ENCODE measurements at places on chromosomes 1 and 21.

- DNase-seq, result no peak
These were observed 22.7 kb downstream of the SPOCD1 start for GRCh38 chr1:31793086-31793485.

DNA sequence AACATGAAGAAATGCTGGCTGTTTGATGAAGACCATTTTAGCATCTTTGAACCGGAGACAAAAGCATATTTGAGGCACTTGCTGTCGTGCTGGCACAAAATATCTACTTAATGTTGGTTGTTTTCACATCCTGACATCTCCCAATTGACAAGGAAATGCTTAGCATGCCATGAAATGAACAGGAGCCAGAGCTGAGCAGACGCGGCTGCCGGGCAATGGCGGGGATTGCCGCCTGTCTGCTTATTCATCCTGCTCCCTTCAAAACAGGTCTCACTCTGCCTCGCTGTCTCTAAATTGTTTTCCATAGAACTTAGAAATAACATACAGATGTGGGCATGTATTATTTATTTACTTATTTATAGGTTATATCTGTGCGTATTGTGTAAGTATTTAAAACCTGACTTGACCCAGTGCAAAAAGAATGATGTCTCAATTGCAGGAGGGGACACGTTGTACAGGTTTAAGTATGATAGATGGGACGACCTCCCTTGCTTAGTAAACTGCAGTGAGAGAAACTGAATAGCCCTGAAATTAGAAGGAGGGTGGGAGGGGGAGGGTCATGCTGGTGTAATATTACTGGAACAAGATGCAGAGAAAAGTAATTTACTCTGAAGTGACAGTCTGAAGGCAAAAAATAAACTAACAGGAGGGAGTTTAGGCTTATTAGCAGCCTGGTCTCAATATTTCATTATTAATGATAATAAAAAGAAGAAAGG, 590.4 kb upstream of the PLXNA2 start:
- no peak for DNase-seq

GRCh38 chr1:193060406-193060805, 994 bp downstream of the RO60 start:
- DNase-seq, result no peak

DNA sequence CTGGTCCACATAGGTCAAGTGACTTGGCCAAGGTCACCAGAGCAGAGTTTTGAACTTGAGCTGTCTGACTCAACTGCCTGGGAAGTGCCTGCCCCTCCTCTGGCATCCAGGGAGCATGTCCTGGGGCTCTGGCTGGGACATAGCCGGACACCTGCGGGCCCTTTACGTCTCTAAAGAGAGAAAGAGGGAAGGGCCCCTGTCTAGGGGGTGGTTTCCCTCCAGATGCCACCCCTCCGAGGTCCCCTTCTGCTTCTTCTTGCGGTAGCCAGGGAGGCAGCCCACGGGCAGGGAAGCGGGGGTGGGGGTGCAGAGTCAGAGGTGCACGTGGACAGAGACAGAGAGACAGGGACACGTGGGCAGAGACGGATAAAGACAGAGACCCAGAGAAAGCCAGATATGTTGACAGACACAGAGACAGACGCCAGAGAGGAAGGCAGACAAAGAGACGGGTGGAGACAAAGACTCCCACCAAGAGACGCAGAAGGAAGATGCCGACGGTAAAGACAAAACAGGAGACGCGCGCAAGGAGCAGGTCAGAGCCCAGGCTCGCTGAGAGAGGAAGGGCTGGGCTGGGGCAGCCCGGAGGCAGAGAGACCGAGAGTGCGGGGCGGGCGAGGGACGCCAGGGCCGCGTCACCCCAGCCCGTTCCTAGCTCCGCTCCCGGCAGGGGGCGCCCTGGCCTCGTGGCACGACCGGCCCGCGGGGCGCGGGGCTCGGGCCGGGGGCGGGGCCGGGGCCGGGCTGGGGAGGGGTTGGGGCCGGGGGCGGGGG, 458 bp upstream of the ALPL start:
- DNase-seq, result peak; percentile 44

DNA sequence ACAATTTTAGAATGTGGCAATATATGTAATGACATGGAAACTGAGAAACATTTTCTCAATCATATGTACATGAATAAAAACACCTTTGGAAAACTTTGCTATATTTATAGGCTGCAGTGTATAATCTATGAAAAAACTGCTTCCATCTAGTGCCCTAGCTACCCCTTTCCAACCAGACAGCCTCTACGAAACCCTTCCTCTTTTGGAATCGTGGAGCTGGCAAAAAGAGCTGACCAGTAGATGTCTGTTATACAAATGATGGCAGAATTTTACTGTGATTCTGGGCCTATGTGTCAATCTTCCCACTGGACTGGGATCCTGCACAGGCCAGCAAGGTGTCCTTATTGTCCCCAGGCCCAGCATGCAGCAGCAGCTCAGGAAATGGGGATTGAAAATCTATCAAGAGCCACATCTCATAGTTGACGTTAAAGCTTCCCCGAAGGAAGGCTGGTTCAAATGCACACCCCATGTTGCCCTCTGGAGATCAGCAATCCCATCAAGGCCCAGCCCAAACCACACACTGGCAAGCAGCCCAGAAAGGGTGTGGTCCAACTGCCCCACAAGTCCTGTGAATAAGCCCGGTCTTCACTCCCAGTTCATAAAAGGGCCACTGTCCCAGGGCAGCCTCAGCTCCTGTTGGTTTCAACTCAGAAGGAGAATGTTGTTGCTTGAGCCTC, 8.8 kb upstream of the FAM20B start:
- DNase-seq, result no peak

DNA sequence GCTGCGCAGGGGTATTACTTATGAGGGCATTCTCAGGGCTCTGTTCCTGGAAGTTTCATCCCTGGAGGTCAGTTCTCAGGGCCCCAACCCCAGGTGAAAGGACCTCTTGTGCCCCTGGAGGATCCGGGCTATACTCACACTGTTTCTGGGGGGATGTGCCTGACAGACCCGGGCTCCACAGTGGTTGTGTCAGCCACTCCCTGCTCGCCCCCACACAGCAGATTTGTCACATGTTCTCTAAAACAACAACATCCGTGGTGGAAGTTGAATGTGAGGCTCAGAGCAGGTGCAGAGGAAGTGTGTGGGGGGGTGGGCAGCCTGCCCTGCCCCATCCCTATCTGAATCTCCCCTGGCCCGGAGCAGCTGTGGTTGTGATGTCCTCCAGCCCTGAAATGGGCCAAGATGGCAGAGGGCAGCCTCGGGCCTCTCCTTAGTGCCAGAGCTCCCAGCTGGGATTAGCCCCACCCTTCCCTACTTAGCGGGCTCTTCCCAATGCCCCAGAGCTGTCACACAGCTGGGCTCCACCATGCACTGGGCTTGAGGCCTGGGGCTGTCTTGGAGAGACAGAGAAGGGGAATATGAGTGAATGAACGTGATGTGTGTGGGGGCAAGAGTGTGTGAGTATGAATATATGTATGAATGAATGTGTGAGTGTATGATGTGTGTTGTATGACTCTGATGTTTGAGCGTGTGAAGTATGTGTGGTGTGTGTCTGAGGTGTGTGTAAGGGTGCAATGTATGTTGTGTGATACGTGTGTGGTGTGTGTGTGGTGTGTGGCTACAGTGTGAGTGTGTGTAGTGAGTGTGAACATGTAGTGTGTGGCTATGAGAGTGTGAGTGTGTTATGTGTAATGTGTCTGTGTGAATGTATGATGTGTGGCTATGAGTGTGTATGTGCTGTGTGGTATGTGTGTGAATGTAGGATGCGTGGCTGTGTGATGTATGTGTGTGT, 1.5 kb upstream of the FCMR start:
- peak; percentile 58 for DNase-seq

DNA sequence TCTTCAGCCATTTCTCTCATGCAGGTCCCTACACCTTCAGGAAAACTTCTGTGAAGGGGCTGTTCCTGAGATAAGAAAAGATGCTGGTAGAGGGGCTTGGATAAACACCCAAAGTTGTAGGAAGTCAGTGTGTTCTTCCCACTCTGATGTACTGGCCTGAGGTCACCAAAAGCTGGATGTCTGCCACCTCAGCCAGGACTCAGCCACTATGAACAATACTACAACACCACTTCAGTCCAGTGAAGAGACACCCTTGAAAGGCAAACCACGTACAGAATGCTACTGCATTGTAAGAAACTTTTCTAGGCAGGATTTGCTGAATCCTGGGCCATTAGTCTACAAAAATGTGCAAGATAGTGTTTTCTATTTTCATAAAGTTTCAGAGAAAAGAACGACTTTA, 2.4 kb downstream of the PTPN14 start:
- DNase-seq, result no peak

DNA sequence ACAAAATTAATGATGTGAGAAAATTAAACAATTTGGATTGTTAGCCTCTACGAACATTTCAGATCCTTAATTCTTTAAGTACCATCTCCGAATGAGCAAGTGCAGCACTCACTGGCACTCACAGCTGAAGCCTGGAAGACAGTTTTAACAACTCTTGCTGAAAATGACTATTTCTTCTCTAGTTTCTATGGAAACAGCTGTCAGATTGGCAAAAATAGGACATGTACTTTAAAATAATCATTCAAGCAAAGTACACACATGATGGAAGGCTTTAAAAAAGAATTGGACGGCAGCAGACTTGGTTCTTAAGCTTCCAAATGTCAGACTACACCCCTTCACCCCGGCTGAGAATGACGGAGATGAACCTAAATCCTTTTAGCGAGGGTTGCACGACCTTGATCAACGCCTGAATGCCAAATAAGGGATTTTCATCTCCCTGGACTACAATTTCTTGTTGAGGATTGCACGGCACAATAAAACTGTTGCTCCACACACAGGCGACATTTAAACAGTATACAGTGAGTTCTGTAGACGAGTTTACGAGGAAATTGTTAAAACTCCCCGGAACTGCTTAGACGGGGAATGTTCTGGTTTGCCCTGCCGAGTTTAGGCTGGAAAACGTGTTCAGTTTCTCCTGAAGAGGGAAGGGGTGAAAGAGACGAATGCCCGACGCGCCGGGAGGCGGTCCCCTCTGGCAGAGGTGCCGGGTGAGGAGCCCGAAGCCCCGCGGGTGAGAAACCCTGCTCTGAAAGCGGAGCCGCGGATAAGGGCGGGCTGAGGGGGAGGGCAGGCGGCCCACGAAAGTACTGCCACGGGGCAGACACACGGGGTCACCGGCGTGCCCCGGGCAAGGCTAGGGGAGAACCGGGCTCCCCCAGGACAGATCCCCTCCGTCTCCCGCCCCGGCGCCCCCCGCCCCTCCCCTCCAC, 671 bp downstream of the OMA1 start:
- DNase-seq, result peak; percentile 78

DNA sequence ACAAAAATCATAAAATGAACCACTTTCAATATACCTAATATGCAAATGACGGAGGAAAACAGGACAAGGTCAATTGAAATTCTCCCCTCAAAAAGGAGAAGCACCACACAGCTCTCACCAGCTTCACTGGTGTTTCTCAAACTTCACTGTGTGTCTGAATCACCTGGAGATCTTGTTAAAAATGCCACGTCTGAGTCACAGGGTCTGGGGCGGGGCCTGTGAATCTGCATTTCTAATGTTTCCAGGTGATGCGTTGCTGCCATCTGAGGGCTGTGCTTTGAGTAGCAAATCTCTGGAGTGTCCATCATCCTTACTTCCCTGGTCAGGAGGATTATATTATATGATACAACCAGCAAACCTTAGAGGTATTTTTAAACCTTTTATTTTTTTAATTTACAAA, 9.0 kb downstream of the CLDN19 start:
- peak; percentile 38 for DNase-seq

DNA sequence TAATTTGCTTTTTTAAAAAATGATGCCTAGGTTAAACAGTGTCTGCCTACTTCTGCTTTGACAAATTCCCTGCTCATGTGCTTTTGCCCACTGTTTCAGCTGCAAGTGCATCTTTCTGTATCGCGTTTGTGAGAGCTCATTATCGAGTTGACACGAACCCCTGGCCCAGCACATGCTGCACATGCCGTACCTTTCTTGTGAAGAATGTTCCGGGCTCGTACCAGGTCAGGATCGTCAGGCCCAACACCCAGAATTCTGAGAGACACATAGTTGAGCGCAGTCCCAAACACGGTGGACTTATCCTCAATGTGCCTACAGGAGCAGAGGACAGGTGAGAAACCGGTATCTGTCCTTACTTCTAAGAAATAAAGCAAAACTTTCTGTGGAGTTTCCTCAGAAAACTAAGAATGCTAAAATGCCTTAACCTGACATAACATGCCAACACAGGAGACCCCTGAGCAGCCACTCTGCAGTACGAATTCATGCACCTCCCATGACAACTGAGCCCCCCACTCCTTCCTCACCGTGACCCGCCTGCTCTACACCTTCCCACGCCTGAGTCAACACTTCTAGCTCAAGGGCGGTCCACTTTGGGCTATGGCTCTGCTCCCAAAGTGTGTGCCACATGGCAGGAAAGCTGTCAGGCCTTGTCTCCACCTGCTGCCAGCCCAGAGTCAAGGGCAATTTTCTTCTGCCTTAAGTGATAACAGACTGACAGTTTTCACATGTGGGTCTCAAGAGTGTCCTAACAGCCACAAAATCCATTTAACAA, 6.7 kb downstream of the LSS start:
- DNase-seq, result no peak

DNA sequence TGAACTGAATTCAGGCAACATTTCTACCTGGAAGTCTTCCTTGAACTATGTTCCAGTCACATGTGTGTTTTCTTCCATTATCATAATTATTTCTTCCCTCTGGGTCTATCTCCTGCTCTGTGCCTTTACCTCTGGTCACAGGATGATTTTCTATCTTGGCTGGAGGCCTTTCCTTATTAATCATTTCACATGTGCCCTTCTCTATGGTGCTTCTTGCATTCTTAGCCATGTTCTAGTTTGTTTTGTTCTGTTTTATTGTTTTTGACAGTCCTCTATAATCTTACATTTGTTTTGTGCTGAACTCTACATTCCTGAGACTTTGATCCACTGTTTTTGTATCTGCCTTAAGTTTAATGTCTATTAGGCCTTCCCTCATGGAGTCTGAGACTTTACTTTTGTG, 51.0 kb downstream of the SGIP1 start:
- no peak for DNase-seq

DNA sequence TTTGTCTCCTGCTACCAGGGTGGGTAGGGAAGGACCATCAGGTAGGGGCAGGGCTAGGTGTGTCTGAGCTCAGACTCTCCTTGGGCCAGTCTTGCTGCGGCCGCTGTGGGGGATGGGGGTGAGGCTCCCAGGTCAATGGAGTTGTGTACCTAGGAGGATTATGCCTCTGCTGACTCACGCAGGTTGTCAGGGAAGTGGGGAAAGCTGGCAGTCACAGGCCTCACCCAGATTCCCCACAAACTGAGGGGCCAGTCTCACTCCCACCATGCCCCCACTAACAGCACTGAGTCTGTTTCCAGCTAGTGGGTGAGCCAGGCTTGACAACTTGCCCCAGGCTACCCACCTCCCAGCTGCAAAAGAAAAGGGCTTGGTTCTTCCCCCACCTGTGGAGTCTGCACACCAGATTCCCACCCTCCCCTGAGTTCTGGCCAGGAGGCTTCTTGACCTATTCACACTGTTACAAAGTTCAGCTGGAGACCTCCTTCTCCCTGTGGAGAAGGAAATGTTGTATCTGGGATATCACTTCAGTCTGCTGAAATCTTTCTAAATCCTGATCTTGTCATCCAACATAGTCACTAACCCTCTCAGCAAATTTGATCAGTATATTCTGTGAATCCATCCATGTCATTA, 69.2 kb upstream of the GJA8 start:
- DNase-seq, result no peak

GRCh38 chr1:151472856-151473731, 13.8 kb upstream of the POGZ start:
- DNase-seq, result peak; percentile 26

Measured in activated CD4-positive, alpha-beta T cell treated with anti-CD3 and anti-CD28 coated beads, Interleukin-2, amount 50 U/mL, for 4 hours (primary cell).